ENCODE measurements at places on chromosomes 2 and 18. TPM values are rescaled to one million over a fixed set of nuclear protein-coding genes. Genes with fewer than 3 reads are reported as not detected.

The TGFBRAP1 gene
- total RNA-seq, result 16.9 TPM

The SLC5A7 gene
- 0.12 TPM for total RNA-seq

The GPR39 gene
- 33.7 TPM for total RNA-seq

The NT5C1B gene
- total RNA-seq, result not detected

The POTEE gene
- 0.13 TPM for total RNA-seq
